KBM-7 (cell line): ENCODE measurements at places on chromosomes 4 and X.

GRCh38 chr4:25861280-25861950 lies 1.4 kb downstream of the SEL1L3 start:
- DNase-seq, result peak; percentile 41

DNA sequence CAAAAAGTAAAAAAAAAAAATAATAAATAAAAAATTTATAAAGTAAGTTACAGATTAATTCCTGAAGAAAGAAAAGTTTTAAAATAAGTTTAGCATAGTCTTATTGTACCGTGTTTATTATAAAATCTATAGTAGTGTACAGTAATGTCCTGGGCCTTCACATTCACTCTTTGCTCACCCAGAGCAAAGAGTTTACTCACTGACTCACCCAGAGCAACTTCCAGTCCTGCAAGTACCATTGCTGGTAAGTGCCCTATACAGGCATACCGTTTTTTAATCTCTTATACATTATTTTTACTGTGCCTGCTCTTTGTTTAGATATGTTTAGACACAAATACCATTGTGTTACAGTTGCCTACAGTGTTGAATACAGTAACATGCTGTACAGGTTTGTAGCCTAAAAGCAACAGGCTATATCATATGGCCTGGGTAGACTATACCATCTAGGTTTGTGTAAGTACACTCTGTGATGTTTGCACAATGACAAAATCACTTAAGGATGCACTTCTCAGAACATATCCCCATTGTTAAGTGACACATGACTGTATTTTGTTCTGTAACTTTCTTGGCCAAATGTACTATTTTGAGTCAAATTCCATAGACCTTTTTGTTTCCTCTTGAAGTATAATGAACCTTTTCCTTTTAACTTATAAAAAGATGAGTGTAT lies 199.0 kb upstream of the NUDT6 start:
- no peak for DNase-seq

DNA sequence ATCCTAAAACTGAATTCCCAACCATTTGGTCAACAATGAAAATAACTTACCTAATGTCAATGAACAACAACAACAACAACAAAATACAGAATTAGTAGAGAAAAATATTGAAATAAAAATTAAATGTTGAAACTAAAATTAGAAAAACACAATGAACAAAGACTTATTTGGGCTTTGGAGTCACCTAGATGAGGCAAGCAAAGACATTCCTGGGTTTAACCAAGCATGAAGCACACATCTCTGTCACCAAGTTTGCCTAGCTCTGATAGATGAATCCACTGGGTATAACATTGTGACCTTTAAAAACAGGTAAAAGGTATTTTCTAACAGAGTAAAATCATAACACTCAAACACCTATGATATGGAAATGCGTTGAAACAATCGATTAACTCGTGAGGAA lies 13.2 kb upstream of the SYTL5 start:
- no peak for DNase-seq

- DNase-seq, result no peak
These were observed 594.3 kb upstream of the PCDH7 start for GRCh38 chr4:30125868-30126267.

DNA sequence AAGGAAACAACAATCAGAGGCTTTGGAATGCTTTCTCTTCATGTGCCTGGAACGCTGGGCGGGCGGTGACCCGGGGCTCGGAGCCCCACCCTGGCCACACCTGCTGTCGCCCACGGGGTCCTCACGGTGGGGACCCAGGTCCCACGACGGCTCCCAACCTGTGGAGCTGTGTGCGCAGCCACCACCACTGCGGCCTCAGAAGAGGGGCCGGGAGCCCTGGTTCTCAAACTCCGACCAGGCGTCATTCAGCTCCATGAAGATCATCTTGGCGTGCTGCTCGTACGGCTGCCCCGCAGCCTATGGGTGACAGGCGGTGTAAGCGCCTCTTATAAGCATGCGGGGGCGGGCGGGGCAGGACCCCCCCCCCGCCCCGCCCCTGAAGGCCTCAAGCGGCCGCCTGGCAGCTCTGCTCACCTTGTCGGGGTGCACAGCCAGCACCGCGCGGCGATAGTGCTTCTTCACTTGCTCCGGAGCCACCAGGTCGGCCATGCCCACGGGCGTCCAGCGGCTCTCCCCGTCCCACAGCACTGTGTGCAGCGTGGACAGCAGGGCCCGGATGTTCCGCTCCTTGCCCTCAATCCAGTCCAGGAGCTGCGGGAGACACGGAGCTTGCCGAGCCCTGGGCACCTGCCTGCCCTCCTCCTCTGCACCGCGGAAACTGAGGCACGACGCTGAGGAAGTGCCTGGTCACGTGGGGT lies 23.7 kb upstream of the CPLX1 start:
- DNase-seq, result no peak

- DNase-seq, result peak; percentile 24
These were observed 10.4 kb downstream of the SLC10A7 start for GRCh38 chr4:146511381-146511780.

GRCh38 chr4:104735174-104735573 lies 240.5 kb upstream of the CXXC4 start:
- DNase-seq, result no peak

DNA sequence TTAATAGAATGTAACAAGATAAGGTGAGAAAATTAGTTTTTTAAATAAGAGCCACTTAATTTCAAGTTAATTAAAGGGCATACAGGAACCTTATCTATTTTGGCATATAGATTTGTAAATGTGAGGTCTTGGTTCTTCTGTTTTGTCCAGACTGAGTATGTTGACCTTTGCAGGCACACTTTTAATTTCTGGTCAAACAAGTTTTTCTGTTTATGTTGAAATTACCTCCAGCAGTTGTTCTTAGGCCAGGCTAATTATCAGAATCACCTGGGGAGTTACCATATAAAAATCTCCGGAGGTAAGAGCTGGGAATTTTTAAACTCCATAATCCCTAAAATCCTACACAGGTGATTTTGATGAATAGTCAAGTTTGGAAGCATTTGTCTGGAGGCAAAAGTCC lies 227.4 kb upstream of the ANKRD50 start:
- DNase-seq, result no peak

- no peak for DNase-seq
These were observed 2094.5 kb upstream of the TENM3 start for GRCh38 chr4:180148737-180149136.

DNA sequence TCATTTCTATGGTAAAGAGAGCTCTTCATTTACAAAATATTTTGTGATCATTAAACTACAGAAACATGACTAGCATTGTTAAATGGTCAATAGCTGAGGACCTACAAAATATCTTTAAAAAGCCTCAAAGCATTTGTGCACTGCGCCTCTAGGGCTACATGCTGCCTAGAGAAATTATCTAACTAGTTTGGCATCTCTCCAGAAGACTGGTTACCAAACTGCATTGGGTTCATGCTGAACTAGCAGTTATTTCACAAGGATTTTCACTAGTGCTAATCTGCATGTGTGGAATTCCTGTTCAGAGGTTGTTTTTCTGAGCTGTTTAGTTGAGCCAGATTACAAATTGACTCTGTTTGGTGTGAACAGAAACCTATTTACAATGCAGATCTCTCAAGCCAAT lies 58.5 kb upstream of the PITX2 start:
- no peak for DNase-seq

GRCh38 chrX:53421772-53422085 lies 725 bp downstream of the SMC1A start:
- DNase-seq, result no peak

DNA sequence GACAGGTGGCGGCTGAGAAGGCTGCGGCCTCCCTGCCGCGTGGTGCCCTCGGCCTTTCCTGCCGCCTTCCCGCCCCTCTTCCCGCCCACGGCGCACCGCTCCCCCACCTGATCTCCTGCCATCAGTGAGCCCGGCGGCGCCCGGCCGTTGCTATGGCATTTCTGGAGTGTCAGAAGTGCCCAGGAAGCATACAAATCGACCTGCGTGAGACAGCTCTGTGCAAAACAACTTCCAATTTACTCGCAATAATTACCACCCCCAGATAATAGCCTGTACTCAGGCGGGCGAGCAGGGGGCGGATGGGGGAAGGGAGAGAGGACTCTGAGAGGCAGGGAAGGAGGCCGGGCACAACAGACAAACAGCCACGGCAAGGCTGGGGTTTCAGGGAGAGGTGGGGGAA lies 16.6 kb upstream of the ERCC6L start:
- DNase-seq, result no peak

- peak; percentile 20 for DNase-seq
These were observed 12.1 kb upstream of the ARSF start for GRCh38 chrX:3029129-3029528.

GRCh38 chrX:50475208-50475607 lies 4.6 kb upstream of the DGKK start:
- no peak for DNase-seq

DNA sequence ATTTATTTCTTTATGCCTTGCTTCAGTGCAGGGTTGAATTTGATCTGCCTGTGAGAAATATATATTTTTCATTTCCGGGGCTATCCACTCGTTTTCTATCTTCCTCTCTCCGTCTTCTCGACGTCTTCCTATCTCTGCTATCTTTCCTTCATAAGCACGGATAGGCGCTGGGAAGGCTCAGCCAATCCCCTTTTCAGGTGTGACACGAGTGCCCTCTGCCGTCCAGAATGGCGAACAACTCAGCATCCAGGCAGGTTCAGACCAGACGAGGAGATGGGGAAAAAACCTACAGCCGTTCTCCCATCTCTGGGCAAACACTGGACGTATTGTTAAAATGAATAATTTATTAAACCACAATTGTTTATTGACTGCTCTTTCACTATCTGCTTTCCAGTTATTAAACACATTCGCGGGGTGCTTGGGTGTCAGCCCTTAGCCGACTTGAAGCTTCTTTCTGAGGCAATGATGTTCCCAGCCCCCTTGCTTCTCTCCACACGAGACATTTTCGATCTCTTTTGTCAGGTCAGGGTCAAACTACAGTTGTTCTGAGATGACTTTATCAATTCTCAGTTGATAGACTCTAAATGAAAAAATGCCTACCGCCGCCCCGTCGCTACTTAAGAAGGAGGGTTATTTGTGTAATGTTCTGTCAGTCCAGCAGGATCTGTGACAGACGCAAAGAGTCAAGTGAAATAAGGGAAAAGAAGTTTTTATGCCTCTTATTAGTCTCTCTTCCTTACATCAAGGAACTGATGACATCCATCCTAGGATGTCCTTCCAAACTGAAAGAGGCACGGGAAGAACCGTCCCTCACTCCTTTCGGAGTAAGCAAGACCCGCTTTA lies 96.3 kb upstream of the NOCT start:
- DNase-seq, result no peak
